ENCODE measurements at places on chromosomes 1 and 21.

DNA sequence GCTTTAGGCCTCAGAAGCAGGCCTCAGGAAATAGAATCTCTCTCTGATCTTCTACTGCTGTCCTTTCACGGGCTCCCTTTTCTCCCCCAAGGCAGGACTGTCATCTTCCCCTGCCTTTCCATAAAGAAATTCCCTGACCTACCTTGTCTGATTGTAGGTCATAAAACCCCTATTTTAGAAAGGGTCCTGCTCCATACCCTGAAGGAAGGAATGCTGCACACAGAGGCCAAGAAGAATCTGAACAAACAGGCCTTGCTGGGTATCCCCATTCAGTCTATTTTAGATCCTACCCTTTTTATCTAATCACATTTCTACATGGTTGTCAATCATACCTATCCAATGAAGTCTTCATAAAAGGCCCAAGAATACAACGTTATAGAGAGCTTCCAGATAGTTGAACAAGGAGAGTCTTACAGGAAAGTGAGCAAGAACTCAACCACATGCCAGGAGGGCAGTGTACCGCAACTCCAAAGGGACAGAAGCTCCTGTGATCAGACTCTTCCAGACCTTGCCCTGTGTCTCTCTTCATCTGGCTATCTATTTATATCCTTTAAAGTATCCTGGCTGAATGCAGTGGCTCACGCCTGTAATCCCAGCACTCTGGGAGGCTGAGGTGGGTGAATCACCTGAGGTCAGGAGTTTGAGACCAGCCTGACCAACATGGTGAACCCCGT lies 93.1 kb downstream of the SLC16A1 start:
- no peak for DNase-seq

GRCh38 chr21:25464275-25464674 lies 143.0 kb downstream of the MRPL39 start:
- DNase-seq = no peak

DNA sequence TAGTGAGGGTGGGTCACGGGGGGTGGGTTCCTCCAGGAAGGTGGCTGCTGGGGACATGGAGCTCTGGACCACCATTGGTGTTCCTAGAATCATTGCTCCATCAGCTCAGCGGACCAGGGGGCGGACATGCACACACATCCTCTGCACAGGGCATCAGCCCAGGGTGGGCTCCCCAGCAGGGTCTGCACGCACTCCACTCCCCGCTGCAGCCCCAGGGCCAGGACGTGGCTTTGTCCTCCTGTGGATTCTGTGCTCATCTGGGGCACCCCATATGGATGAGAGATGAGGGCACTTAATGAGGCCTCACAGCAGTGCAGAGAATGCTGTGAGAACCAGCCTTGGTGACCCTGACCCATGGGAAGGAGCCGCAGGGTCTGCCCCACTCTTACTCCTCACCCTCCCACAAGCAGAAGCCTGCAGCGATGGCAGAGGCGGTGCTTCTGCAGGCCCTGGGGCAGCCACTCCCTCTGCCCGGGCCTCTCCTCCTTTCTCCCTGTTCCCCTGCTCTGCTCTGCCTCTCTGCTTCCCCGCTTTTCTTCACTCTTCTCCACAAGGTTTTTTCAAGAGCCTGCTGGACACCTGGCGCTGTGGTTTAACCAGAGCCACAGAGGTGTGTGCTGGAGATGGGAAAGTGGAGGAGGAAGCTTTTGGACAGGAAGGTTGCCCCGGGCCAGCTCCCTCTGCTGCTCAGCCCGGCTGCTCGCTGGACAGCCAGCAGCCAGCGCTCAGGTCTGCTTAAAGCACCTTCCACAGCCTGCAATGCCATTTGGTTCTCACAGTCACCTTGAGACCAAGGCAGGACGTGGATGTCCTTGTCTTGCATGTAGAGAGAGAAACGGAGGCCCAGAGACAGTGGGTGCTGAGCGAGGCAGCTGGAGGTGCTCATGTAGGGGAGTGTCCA lies 26.3 kb upstream of the PCBP3 start:
- DNase-seq = no peak

DNA sequence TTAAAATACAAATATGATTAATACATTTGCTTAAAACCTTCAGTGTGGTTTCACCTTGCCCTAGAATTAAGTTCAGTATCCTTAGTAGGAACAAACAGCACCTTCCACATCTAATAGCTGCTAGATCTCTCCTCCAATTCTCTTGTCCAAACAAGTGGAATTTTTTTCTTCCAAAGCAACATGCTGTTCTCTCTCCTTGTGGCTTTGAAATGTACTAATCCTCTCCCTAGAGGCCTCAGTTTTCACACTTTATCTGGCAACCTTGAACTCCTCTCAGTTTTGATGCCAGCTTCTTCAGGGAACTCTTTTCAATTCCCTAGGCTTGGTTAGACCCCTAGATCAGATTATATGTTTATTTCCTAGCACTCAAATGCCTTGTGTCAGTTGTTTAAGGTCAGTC lies 87.0 kb downstream of the GLUL start:
- DNase-seq = peak; percentile 64
